Stimulated activated CD4-positive, alpha-beta T cell treated with anti-CD3 and anti-CD28 coated beads, Interleukin-2, amount 100 ng/mL, for 24 hours (primary cell): ENCODE measurements at places on chromosomes 6 and 20.

GRCh38 chr20:6311841-6312655, 189.2 kb upstream of the FERMT1 start:
- DNase-seq, result no peak

GRCh38 chr6:158867381-158868121, 48.4 kb upstream of the EZR start:
- no peak for DNase-seq

GRCh38 chr6:120876424-120876823, 457.9 kb downstream of the TBC1D32 start:
- DNase-seq, result no peak

GRCh38 chr6:159761129-159761872, 544 bp upstream of the ACAT2 start:
- peak; percentile 25 for DNase-seq

DNA sequence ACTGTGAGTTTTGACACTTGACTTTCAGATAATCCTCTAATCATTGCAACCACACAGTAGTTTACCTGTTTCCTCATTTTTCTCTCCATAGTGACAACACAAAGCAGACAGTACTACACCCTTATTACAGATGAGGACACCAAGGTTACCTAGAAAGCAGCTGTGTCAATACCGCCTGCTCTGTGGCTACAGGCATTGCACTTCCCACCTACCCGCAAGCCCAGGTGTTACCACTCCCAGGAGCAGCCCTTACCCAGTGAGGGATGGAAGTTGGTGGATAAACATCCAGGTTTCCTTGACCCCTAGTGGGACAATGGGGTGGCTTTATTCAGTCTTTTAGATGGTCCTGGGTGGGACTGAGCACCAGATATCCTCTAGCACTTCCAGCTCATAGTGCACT, 503.6 kb downstream of the PTPRT start:
- no peak for DNase-seq

- DNase-seq, result no peak
These were observed 2.9 kb downstream of the AARS2 start for GRCh38 chr6:44310241-44310640.

DNA sequence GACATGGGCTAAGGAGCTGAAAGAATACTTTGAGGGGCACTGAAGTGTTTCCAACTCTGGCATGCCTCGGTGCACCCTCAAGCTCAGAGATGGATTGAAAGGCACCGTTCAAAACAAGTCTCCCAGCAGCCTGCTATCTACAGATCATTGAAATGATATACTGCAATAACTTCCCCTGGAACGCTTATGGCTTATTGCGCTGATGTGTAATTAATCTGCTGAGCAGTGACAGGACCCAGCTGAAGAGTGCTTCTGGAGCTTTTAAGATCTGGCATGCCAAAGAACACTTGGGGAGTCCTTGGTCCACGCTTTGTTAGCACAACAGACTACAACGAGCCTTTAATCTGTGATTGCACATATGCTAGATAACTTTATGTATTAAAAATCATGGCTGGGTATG, 708.2 kb downstream of the PRKN start:
- no peak for DNase-seq

- DNase-seq, result no peak
These were observed 47.5 kb downstream of the TSPYL4 start for GRCh38 chr6:116206231-116206903.

- no peak for DNase-seq
These were observed 62.6 kb downstream of the FAM83B start for GRCh38 chr6:54909184-54909583.

DNA sequence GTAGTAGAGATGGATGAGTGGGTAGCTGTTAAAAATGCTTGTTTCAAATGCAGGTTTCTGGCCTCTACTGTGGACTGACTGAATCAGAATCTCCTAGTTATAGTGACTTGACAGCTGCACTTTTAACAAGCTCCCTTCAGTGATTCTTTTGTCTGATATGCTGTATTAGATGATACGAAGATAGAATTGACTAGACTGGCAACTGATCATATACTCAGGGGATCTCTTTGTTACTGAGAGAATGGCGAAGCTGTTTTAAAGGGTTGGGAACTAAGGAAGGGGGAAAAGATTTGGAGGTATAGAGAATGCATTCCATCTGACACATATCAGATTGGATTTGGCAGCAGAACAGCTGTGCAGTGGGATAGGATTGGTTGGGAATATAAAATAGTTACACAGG, 7.0 kb downstream of the ENPP4 start:
- DNase-seq, result no peak

- no peak for DNase-seq
These were observed 823.4 kb upstream of the GJE1 start for GRCh38 chr6:141309295-141309694.

GRCh38 chr6:110414669-110415068, 706 bp downstream of the DDO start:
- no peak for DNase-seq

GRCh38 chr6:75266716-75267291, 17.8 kb downstream of the TMEM30A start:
- no peak for DNase-seq

DNA sequence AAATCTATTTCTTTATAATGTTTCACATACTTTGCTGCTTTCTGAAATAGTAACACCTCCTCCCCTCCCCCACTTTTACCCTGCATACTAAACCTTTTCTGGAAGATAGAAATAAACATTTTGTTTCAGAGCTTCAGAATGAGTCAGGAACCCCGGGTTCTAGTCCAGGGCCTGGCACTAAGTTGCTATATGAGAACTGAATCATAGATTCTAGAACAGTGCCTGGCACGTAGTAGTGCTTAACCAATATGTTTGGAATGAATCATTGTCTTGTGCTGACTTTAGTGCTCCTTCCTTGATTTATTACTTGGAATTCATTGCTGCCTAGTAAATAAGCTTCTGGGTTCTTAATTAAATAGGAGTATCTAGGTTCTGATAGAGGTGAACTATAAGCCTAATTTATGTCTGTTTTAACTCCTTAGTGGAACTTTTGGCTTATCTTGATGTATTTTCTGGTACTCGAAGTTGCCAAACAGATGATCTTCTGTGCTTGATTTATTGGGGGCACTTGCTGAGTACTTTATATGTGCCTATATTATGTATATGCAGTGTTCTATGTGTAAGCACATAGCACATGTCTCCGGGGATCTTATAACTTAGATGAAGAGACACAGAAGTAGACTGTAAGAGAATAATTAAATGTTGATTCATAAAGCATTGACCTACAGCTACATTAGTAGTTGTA, 18.6 kb downstream of the TAB2 start:
- peak; percentile 58 for DNase-seq

GRCh38 chr6:127792616-127793015, 108.2 kb downstream of the THEMIS start:
- DNase-seq, result no peak
